ENCODE measurements at places on chromosomes 2 and 18.
A peak's percentile ranks its signal among the peaks of the same experiment; 100 is the strongest.

DNA sequence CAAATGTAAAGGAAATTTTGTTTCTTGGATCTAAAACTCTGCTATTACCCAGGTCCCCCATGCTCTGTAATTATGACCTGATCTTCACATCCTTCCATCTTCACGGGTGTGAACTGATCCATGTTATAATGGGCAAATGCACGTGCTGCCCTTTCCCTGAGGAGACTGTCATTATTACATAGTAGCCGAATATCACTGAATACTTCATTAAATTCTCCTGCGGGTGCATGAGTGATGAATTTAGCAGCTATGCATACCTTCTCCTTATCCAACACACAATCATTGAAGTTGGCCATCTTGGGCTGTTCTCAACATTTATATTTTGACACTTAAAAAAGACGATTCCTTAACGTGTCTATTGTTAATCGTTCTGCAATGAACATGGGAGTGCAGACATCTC, 153.4 kb downstream of the BAZ2B start:
- DNase-seq: no peak

DNA sequence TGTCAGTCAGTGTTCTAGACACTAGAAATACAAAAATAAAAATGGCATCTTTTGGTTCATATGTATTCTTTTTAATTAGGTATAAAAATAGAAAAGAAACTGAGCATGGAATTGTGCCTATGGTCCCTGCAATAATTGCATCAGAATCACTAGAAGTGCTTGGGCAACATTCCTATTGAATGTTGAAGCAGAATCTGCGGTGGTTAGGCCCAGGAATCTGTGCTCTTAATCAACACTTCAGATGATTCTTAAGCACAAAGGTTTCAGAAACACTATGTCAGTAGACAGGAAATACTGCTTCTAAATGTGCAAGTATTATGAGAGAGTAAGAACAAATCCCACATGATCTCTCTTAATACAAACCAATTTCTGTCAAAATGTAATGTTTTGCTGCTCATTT, 20.3 kb upstream of the RBBP8 start:
- no peak for DNase-seq

DNA sequence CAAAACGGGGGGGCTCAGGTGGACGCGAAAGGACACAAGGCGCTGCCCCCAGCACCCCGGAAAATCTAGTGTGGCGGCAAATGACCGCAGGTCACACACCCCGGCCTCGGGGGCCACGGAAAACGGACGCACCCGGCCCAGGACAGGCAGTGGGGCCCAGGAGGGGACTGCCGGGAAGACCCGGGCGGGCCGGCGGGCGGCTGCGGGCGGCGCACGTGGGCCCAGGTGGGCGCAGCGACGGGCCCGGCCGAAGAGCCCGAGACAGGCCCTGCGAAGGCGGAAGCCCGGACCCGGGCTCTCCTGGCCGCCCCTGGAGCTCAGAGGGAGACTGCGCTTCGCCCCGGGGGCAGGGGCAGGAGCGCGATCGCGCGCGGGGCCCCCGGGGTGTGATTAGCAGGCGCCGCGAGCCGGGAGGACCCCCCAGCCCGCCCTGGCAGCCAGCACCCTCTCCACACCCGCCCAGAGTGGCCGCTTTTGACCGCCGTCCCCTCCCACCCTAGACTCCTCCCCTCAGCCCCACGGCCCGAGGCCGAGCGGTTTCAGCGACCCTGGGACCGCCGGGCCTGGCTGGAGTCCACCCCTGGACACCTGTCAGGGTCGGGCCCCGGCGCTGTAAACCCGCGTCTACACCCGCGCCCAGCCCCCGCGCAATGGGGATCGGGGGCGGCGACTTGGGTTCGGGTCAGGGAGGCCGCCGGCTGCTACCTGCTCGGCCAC, 773 bp downstream of the MBP start:
- DNase-seq: peak; percentile 44

DNA sequence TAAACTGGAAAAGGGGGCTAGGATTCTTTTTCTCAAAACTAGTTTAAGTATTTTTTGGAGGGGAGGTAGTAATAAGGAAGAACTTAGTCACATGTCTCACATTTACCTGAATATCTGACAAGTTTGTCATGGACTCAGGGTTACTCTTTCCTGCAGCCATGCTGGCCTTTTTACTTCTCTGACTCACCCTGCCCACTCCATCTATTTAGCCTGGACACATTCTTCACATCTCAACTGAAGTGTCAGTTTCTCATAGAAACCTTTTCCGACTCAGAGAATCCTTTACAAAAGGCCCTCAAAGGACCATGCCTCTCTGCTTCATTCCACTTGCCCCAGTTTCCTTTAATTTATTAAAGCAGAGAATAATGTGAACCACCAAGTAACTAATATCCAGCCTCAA, 42.6 kb downstream of the SCN7A start:
- no peak for DNase-seq

DNA sequence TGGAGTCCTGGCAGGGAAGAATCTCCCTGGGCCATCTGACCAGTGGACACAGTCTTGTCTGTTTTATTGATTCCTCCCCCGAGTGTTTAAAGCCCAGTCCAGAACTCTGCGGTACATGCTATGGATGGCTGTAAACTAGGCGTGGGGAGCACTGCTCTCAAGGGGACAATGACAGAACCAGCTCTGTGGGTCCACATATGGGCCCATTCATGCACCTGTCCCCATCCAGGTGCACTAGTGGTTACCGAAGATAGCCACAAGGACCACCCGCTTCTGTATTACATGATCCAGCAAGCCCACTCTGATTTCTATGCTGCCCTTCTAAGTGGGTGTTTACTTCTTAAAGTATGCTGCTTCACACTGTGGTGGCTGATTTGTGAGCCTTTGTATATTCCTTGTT, 21.0 kb downstream of the CHST10 start:
- DNase-seq: no peak

GRCh38 chr2:64400105-64400728, 53.7 kb upstream of the LGALSL start:
- DNase-seq: no peak

Data from CD4-positive, alpha-beta T cell treated with Interleukin-12 subunit alpha and Interleukin-12 subunit beta, for 1 hour (primary cell).